Left ventricle myocardium superior (tissue), 1 donor: ENCODE measurements at places on chromosomes 16 and 17. TPM values are rescaled to one million over a fixed set of nuclear protein-coding genes. Genes with fewer than 3 reads are reported as not detected.

DNA sequence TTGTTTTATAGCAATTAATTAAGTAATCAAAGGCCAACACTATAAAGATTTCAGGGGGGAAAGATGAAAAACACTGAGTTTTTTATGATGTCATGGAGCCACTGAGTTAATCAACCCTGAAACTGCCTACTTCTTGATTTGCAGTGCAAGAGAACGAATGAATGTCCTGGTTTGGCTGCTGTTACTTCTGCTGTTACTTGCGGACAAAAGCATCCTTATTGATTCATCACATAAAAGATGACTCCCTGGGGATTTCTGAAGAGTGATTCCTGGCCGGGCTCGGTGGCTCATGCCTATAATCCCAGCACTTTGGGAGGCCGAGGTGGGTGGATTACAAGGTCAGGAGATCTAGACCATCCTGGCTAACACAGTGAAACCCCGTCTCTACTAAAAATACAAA, 10.9 kb upstream of the SPNS3 start:
- no peak for DNase-seq

KIF2B gene
- not detected for total RNA-seq

- peak; percentile 58 for DNase-seq
These were observed 453.3 kb downstream of the KCNJ2 start for GRCh38 chr17:70622368-70623260.

GRCh38 chr17:70276906-70277305, 107.6 kb downstream of the KCNJ2 start:
- DNase-seq: no peak

- DNase-seq: no peak
These were observed 36.8 kb downstream of the TMEM132E start for GRCh38 chr17:34616148-34616547.

C16orf46 gene
- total RNA-seq: 0.69 TPM

- DNase-seq: peak; percentile 72
These were observed 11.5 kb downstream of the FLII start for GRCh38 chr17:18246880-18247612.
